ENCODE measurements at places on chromosomes 13 and 19.

- no peak for DNase-seq
Observed at GRCh38 chr19:10189616-10190015, 5.1 kb downstream of the DNMT1 start.

DNA sequence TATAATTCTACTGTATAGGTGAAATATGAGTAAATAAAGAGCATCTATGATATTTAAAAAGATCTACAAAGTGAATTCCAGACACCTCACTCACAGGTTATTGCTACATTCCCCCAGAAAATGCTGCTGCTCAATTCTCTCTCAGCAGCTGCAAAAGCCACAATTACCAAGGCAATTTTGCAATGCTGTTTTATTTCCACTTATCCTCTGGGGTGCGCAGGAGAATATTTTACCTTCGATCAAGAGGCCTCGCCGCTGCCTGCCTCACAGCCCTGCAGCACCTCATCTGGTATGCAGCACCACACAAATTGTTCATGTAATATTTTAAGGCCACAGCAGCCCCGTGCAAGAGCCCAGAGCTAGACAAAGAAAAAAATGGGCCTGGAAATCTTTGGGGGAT lies 333.2 kb downstream of the DNAJC15 start:
- no peak for DNase-seq

GRCh38 chr19:3186160-3186688 lies 494 bp downstream of the NCLN start:
- DNase-seq: no peak

DNA sequence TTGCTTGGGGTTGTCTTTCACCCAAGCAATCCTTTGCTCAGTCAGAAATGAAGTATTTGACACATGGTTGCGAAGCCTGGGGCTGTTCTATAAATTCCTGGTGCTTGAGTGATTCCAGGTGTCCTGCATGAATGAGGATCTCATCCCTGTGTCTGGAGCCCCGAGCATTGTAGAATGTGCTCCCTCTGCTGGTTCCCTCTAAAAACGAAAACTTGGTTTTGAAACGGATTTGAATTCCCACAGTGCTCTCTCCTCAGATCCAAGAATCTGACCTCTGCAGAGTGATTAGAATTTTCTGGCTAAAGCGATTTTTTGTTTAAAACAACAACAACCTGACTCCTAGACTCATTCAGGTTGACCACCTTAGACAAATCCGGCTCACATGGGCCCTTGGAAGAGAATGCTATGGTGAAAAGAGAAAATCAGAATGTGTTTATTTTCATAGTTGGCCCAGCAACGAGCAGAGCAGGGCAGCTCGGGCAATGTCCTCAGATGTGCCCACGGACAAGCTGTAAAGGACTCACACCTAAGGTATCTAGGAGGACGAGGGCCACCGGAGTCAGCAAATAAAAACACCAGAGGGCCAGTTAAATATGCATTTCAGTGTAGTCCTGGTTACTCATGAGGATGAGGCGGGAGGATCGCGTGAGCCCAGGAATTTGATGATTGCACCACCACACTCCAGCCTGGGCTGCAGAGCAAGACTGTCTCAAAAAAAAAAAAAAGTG lies 8.7 kb upstream of the ATP12A start:
- no peak for DNase-seq

DNA sequence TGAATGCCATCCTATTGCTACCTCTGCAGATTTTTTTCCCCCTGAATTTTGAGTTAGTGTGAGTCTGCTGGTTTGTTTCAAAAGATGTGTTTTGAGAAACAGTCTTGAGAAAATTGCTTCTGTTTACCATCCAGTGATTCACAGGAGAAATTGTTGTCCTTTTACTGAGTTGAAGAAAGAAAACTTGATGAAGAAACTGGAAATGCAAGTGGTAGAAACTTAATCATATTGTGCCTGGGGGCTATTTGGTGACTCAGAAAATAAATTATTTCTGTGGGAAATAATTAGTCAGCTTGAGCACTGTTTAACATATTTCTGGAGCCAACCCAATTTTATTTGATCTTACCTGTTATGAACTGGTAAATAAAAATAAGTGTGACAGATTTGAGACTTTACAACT lies 35.4 kb downstream of the PAN3 start:
- DNase-seq: no peak

- DNase-seq: no peak
Observed at GRCh38 chr13:98471934-98472333, 105.0 kb downstream of the STK24 start.

DNA sequence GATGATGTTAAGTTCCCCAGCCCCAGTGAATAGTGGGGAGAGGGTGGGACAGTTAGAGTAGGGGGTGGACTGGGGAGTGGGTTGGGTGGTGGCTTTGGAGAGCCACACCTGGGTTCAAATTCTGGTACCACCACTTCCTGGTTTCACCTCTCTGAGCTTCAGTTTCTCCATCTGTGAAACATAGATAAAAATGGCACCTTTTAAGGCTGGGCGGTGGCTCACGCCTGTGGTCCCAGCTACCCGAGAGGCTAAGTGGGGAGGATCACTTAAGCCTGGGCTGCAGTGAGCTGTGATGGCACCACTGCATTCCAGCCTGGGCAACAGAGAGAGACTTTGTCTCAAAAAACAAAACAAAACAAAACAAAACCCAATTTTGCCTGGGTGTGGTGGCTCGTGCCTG lies 5.9 kb downstream of the VAV1 start:
- no peak for DNase-seq

GRCh38 chr13:42377640-42378382 lies 105.9 kb downstream of the AKAP11 start:
- no peak for DNase-seq
